ENCODE measurements at places on chromosomes 12 and 14.

DNA sequence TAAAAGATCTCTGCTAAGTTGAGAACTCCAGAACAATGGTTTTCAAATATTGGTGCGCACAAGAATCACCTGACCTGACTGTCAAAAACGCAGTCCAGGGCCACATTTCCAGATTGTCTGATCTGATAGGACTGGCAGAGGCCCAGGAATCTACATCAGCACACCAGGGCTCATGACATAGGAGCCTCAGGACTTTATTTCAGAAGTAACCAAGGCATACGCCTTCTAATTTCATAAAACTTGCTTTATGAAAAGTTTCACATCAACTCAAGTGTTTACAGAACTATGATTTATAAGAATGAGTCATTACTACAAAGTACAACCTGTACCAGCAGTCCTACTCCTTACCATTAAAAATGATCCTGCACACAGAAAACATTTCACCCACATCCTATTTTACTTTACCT is 47.7 kb upstream of the PTPRO start:
- no peak for DNase-seq

DNA sequence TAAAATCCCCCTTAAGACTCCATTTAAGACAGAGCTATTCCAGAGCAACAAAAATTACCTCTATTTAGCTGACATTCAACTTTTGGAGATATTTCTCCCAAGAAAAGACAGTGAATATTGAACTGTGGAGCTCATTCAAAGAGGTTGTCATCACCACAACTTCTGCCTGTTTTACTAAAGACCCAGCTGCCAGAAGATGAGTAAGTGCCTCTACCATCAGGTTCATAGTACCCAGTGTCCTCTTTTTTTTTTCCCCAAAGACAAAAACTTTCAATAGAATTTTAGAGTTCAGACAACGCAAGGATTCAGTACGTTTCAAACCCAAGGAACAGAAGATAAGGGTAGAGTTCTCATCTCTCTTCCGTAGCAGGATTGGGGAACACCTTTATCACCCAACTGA is 461.3 kb downstream of the BCAT1 start:
- no peak for DNase-seq

GRCh38 chr14:54566410-54567223 is at the start of gene SAMD4A:
TSS of gene SAMD4A (plus strand) at chr14:54567128. CDS start at chr14:54567917, 789 bp downstream.
- peak; percentile 81 for DNase-seq

GRCh38 chr12:14878488-14878887 is 7.2 kb downstream of the MGP start:
- no peak for DNase-seq
